ENCODE measurements at places on chromosomes 1 and 21.
A peak's percentile ranks its signal among the peaks of the same experiment; 100 is the strongest.

GRCh38 chr1:93275634-93276295 lies 69.9 kb upstream of the DR1 start:
- DNase-seq = no peak

GRCh38 chr1:202293569-202293968 lies 48.2 kb downstream of the UBE2T start:
- no peak for DNase-seq

DNA sequence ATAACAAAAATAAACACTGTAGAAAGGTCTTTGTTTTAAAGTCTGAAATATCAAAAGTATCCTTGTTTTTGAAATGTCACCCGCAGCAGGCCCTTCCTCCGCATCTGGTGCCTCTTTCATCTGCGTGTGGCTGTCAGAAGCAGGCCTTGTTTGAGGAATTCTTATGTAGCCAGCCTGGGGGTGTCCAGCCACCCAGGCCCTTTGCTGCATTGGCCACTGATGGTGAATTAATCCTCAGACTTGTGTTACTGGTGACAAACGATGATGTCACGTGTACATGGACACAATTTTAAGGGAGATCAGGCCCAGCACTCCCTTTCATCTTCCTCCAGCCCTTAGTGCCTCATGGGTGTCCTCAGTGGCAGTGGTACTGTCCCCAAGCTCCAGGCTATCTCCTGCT lies 208.0 kb upstream of the GALNT2 start:
- DNase-seq = no peak

DNA sequence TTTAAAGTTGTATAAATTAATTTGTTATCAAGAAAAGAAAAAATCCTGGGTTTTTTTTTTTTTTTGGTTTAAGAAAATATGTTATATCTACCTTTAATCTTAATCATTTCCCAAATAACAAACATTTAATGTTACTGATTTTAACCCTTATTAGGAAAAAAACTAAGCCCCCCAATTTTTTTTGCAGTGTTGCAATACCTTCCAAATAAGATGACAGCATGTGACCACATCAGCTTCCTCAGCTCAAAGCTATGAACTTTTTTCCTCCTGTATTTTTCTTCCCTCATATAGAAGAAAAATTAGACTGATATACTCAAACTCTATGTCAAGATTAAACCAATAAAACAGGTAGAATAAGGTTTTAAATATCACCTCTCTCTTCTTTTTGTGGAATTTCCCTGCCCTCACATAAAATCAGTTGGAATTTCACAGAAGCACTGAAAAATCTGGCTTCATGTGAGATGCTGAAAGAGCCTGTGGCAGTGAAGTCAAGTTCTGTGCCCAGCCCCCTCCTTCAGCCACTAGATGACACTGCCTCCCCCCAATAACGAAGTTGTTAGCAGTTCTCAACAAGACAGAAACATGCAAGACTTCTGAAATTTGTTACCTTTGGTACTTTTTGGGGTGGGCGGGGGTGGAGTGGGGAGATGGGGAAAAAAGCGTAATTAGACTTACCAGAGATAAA lies 9.6 kb upstream of the SMYD2 start:
- DNase-seq = peak; percentile 30

GRCh38 chr1:112393631-112393974 lies 2.4 kb upstream of the CTTNBP2NL start:
- no peak for DNase-seq

DNA sequence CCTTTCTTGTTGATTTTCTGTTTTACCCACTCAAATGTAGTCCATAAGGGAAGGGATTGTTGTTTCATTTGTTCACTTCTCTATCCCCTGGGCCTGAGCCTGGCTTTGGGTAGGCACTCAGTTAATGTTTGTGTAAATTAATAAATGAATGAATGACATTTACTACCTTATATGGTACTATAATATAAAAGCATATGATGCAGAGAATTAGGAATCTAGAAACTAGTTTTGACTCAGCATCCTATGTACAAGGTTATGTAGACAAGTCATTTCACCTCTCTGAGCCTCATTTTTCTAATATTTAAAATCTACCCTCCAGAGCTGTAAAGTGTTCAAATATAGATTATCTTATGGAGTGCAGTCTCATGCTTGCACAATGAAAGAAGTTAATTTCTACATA lies 68.9 kb upstream of the S1PR1 start:
- no peak for DNase-seq

GRCh38 chr1:92277105-92277723 lies 21.6 kb downstream of the GLMN start:
- DNase-seq = no peak

- DNase-seq = no peak
Measured at GRCh38 chr1:189220750-189221149, 1256.9 kb downstream of the BRINP3 start.

- peak; percentile 44 for DNase-seq
Measured at GRCh38 chr1:16143566-16144324, 12.1 kb downstream of the EPHA2 start.

DNA sequence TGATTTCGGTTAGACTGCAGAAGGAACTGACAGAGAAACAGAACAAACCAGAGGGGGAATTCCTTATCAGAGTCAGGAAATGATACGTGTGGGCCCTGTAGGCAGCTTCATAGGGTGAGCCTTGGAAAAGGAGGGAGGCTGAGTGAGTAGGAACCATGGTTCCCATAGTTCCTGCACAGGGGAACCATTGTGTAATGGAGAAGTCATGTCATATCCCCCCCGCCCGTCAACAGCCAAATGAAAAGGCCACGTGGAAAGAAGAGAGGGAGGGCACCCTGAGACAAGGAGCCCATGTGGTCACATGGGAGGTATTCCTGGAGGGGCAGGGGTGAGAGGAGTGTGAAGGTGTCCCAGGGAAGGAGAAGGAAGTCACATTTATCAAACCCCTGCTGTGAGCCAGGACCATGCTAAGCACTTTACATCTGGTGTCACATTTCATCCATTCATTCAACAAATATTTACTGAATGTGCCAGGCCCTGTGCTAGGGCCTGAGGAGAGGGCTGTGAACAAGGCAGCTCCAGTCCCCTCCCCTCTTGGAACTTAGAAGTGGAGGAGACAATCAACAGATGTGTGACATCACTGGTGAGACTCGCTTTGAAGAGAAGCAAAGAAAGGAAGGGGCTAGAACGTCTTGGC lies 15.7 kb upstream of the FGR start:
- DNase-seq = peak; percentile 63
